ENCODE measurements at places on chromosomes 6 and 20.

- no peaks in the 10 kb centered on the region for H3K4me1 ChIP-seq
- no peaks in the 10 kb centered on the region for H3K36me3 ChIP-seq
- DNase-seq = no peak
- H3K27ac ChIP-seq = no peak overlapping the region
- H3K27me3 ChIP-seq = no peaks in the 10 kb centered on the region
Measured at GRCh38 chr6:9292975-9293374, 857.6 kb upstream of the SLC35B3 start.

GRCh38 chr6:42530296-42530695 lies 33.5 kb upstream of the UBR2 start:
- no peaks in the 10 kb centered on the region for H3K4me1 ChIP-seq
- H3K27me3 ChIP-seq = no peaks in the 10 kb centered on the region
- H3K27ac ChIP-seq = no peak overlapping the region
- no peaks in the 10 kb centered on the region for H3K36me3 ChIP-seq
- no peak for DNase-seq
- no peak overlapping the region for H3K4me3 ChIP-seq

DNA sequence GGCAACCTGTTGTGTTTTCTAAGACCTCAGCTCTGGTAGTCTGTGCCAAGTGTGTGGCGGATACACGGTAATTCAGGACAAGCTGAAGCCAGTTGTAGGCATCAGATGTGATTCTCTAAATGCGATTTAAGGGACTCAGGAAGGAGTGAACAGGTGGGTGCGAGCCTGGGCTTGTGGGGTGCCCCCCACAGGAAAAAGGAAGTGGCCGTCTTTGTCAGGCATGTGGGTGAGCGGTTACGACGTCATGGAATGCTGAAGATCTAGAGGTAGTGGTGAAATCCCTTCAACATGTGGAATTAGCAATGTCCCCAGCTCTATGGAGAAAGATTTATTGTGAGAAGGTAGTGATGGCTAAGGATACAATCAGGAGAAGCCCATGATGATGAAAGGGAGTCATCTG lies 95.1 kb upstream of the EXOC2 start:
- H3K4me1 ChIP-seq = peaks cover 24% of the 10 kb centered on the region
- H3K4me3 ChIP-seq = no peak overlapping the region
- H3K27ac ChIP-seq = peak overlapping the region; percentile 84

- H3K36me3 ChIP-seq = no peaks in the 10 kb centered on the region
- no peak overlapping the region for H3K4me3 ChIP-seq
- H3K27me3 ChIP-seq = peaks cover 20% of the 10 kb centered on the region
Measured at GRCh38 chr6:12892151-12892550, 175.6 kb downstream of the PHACTR1 start.

GRCh38 chr6:42333612-42334011 lies 116.0 kb upstream of the MRPS10 start:
- DNase-seq = no peak
- peaks cover 39% of the 10 kb centered on the region for H3K4me1 ChIP-seq
- no peak overlapping the region for H3K27ac ChIP-seq
- no peaks in the 10 kb centered on the region for H3K27me3 ChIP-seq
- no peak overlapping the region for H3K4me3 ChIP-seq
- peaks cover 13% of the 10 kb centered on the region for H3K36me3 ChIP-seq

DNA sequence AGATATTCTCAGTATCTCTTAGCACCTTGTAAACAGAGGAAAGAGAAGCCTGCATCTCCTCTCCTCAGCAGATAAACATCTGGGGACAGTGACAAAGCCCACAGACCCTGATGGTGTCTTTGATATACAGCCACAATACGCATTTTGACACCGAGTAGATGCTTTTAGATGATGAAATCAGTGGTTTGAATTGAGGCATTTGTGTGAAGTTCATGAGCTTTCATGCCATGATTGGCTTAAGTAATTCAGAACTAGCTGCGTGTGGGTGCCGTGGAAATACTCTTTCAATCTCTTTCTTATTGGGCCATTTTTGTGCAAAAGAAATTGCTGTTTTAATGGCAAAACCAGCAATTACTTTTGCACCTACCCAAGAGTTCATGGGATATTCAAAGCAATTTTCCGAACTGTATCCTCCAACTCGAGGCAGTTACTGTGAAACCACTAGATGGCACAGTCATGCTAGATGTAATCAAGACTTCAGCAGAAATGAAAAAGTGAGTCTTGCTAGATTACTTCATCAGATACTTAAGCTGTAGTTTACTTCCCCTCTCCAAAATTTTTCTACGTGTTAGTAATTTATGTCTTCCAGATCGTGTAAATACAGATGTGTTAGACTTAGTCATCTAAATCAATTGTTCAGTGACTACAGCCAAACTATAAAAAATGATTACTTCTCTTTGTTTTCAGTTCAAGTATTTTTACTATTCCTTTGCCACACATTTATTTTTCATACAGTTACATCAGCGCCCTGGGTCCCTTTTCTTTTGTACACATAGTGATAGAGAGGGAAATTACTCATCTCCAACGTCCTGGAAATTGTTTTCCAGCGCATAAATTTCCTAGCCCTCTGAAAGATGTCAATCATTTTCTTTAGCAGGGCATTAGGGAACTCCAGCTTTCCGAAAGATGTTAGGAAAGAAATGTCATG lies 49.4 kb downstream of the IYD start:
- H3K4me1 ChIP-seq = peaks cover 32% of the 10 kb centered on the region
- peak overlapping the region; percentile 76 for H3K27ac ChIP-seq
- DNase-seq = no peak
- no peaks in the 10 kb centered on the region for H3K36me3 ChIP-seq

- H3K4me1 ChIP-seq = no peaks in the 10 kb centered on the region
- H3K4me3 ChIP-seq = no peak overlapping the region
- no peak overlapping the region for H3K27ac ChIP-seq
- H3K36me3 ChIP-seq = no peaks in the 10 kb centered on the region
- no peak for DNase-seq
Measured at GRCh38 chr6:148430897-148431296, 88.3 kb downstream of the SASH1 start.

GRCh38 chr6:124573953-124574352 lies 388.3 kb upstream of the RNF217 start:
- no peak for DNase-seq
- H3K36me3 ChIP-seq = no peaks in the 10 kb centered on the region
- no peaks in the 10 kb centered on the region for H3K4me1 ChIP-seq

GRCh38 chr6:72787391-72788031 lies 165.6 kb downstream of the KCNQ5 start:
- H3K4me1 ChIP-seq = no peaks in the 10 kb centered on the region
- no peaks in the 10 kb centered on the region for H3K27me3 ChIP-seq
- H3K4me3 ChIP-seq = no peak overlapping the region
- no peak overlapping the region for H3K27ac ChIP-seq
- DNase-seq = no peak

GRCh38 chr20:36355469-36356171 lies 49.5 kb downstream of the DLGAP4 start:
- no peak overlapping the region for H3K4me3 ChIP-seq
- no peak overlapping the region for H3K27ac ChIP-seq
- peaks cover 21% of the 10 kb centered on the region for H3K27me3 ChIP-seq
- no peaks in the 10 kb centered on the region for H3K4me1 ChIP-seq
- H3K36me3 ChIP-seq = no peaks in the 10 kb centered on the region

- H3K27ac ChIP-seq = no peak overlapping the region
- no peaks in the 10 kb centered on the region for H3K36me3 ChIP-seq
- peaks cover 5% of the 10 kb centered on the region for H3K4me1 ChIP-seq
Measured at GRCh38 chr6:89509777-89510281, 76.9 kb downstream of the ANKRD6 start.

GRCh38 chr6:6798448-6798860 lies 209.9 kb downstream of the LY86 start:
- no peaks in the 10 kb centered on the region for H3K36me3 ChIP-seq
- peaks cover 37% of the 10 kb centered on the region for H3K4me1 ChIP-seq
- peak overlapping the region; percentile 66 for H3K27ac ChIP-seq
- peaks cover 19% of the 10 kb centered on the region for H3K27me3 ChIP-seq
- no peak overlapping the region for H3K4me3 ChIP-seq

DNA sequence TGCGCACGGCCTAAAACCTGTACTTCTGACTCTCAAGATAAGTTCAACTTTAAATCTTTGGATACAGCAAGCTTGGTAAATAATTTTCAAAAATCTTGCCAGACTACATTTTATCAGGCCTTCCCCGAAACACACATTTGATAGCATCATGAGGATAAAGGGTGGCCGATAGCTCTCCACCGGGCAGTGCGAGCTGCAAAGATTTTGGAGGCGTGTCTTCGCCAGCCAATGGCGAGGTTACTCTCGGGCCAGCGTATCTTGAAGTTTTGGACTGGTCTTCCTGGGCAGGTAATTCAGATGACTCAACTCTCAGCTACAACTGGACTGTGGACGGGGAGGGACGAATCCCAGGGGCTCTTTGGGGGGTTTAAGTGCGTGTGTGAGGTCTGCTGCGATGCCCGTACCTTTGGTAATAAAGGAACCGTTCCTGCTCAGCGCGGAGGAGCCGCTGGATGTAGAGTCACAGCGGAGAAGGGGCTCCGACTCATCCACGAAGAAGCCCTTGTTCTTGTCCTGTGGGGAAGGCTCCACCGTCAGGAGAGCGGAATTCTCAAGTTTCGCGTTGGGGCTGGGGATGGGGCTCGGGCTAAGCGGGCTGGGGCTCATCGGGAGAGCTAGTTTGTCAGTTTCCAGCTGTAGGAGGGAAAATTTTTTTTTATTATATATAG lies 75.3 kb downstream of the TNFRSF21 start:
- DNase-seq = no peak
- H3K4me3 ChIP-seq = no peak overlapping the region
- no peaks in the 10 kb centered on the region for H3K4me1 ChIP-seq
- H3K36me3 ChIP-seq = no peaks in the 10 kb centered on the region
- no peaks in the 10 kb centered on the region for H3K27me3 ChIP-seq
